Stimulated activated naive CD4-positive, alpha-beta T cell treated with Interleukin-2 at 50 U/mL for 16 hours (primary cell): ENCODE measurements at places on chromosomes 7 and 10.

- no peak for DNase-seq
Observed at GRCh38 chr7:147240468-147240867, 1123.9 kb downstream of the CNTNAP2 start.

DNA sequence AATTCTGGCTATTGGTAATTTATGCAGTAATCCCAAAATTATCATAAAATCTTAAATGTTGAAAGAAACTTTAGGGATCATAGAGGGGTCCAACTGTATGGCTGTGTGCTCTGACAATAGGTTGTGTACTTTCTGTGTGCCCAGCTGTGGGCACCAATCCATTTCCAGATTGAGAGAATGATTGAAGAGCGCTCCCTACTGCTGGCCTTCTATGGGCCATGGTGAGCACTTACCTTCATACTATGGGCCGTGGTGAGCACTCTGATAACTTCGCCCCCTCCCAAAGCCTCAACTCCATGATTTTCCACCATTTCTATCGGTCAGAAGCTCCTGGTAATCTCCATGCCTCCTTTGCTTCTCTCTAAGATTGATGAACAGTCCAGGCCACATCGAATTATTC lies 118.6 kb downstream of the STRA8 start:
- DNase-seq: no peak

DNA sequence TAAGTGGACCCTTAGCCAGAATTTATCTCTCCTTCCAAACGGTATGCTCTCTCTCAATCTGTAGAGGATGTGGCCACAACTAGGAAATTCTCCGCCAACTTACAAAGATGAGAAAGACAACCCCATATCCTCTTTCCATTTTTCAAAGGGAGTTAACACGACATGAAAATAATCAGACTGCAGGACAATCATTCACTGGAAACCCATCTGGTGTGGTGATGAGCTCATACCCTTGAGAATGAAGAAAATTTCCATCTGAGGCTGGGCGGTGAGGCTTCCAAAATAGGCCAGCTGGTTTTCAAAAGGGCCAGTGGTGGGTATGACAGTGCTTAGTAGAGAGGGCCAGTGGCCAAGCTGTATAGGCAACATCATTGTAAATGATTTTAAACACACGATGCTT lies 369.6 kb downstream of the FRMD4A start:
- no peak for DNase-seq

DNA sequence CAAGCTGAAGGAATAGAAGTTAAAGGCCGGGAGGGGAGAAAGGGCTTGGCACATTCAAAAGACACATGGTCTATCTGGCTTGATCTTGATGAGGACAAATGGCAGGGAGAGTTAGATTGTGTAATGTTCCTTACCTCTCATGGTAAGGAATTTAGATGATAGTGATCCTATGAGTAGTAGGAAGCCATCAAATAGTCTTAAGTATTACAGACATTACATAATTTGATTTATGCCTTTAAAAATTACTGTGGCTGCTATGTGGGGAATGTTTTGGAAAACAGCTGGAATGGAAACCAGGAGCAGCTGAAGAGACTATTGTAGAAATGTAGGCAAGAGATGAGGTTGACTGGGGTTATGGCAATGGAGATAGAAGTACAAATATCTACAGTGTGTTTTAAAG lies 351.3 kb upstream of the BMPER start:
- no peak for DNase-seq

DNA sequence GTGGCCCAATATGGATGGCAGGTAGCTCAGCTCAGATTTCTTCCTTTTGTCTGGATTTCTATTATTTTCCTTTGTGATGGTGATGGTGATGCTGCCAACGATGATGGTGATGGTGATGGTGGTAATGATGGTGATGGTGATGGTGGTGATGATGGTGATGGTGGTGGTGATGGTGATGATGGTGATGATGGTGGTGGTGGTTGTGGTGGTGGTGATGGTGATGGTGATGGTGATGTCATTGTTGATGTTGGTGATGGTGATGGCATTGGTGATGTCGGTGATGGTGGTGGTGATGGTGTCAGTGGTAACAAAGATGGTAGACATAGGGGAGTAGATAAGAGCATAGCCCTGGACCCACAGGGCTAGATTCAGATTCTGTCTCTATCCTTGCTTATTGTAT lies 25.4 kb downstream of the TTYH3 start:
- no peak for DNase-seq

DNA sequence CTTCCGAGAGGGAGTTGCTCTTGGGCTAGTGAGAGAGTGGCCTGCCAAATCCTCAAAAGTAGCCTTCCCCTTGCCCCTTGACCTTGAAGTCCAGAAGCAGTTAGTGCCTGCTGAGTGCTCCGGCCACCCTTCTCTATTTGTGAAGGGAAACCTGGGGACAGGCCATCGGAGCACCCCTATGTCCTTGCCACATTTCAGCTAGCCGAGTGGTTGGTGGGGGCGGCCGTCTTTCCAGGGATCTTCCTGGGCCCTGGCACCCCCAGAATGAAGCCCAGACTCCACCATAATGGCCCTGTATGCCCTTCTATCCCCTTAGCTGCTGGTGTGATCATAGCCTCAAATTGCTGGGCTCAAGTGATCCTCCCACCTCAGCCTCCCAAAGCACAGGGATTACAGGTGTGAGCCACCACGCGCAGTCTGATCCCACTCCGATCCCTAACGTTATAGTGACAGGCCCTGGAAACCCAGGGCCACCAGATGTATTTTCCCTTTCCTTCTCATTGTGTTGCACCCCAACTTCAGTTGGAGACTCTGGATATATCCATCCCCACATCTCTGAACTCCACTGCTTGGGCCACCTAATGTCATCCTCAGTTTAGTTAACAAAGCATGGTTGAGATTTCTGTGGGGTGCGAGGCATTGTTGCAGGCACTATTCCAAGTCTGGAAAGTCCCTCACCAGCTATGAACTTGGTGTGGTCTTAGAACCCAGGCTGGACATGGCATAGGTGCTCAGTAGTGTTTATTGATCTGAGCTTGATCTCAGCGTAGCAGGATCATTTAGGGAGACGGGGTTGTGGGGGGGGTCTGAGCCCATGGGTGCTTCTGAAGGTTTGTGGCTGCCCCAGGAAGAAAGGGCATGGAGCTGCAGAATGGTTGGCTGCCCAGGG lies 1.6 kb downstream of the TSPAN14 start:
- DNase-seq: no peak

DNA sequence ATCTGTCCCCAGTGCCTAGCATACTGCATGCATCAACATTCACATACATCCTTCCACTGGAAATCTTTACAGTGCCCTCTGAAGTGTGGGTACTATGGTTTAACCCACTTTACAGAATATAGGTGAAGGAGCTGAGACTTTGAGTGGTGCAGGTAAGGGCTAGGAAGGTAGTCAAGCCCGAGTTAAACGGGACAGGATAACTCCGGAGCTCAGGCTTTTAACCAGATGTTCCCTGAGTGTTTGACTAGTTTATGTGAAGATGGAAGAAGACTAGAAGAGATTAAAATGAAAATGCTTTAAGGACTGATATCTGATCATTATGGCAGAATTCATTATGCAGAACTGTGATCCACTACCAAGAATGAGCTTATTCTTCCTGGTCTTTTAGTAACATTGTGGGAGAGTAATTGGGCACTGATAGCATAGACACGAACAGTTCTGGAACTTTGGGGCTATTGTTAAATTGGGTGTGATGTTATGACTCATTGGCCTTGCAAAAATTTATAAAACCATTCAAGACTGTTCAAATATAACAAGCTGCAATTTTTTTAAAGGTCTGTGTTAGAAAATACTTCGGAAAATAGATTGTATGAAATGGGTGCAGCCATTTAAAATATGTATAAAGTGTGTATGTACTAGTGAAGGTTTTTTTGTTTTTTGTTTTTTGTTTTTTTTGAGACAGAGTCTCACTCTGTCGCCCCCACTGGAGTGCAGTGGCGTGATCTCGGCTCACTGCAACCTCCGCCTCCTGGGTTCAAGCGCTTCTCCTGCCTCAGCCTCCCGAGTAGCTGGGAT lies 4.4 kb downstream of the CUL1 start:
- no peak for DNase-seq

DNA sequence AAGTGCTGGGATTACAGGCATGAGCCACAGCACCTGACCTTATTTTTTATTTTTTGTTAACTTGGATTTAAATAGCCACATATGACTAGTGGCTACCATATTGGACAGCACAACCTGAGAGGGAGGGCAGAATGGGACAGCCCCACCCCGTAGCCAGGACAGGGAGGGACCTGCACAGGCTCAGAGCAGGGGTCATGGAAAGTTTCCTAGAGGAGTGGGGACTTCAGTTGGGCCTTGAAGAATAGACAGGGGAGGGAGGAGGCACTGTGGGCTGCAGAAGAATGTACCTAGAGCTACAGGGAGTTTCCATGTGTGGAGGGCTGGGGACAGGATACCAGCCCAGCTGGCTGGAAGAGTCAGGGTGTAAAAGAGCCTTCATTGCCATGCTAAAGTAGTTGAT lies 8.8 kb downstream of the TRIM8 start:
- DNase-seq: no peak

DNA sequence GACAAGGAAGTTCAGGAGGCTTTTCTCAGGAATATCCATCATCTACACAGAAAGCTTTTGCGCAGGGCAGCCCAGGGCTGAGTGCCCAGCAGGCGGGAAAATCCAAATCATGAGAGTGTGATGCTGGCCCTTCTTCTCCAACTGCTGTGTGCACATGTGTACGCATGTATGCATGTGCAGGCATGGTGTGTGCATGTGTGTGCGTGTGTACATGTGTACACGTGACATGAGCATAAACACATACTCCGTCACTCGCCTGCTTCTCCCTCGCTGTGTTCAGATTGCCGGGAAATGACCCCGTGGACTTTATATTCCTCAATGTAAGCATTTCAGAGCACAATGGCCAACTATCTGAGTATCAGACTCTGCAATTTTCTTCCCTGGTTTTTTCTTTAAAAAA lies 85.1 kb downstream of the PRPF18 start:
- DNase-seq: no peak

DNA sequence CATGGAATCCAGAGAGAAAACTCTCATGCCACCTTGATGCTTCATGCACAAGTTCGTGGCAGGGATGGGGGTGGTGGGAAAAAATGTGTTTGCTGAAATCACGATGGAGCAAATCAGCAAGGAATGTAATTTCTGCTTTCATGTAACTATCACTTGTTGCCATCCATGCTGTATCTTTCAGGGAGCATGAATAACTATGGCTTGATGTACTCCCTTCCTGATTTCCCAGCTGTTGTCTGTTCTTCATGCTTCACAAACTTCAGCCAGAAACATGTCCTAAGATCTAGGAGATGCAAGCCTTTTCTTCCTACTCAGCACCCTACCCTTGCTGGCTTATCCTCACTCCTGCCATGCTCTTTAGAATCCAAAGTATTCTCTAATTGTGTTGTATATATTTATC lies 64.0 kb downstream of the LRRC4 start:
- DNase-seq: no peak

- DNase-seq: no peak
Observed at GRCh38 chr7:10439027-10439426, 534.6 kb upstream of the PHF14 start.

DNA sequence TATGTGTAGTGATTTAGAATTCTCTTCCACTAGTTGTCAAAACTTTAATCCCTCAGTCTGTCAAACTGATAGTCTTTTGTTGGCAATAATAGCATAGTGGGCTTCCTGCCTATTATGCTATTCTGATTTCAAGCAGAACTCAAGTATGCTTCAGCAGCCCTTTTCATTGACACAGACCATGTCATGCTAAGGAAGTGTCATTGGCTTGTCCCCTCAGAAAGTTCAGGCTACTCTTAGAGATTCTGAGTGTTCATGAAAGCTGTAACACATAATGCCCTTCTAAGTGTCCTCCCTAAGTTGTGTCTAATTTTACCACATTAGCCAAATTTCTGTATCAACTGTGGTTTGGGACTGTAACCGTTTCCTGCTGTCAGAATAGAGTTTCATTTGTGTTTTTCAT lies 198.7 kb downstream of the THSD7A start:
- no peak for DNase-seq

- no peak for DNase-seq
Observed at GRCh38 chr10:132934953-132935352, 7.4 kb downstream of the CFAP46 start.

DNA sequence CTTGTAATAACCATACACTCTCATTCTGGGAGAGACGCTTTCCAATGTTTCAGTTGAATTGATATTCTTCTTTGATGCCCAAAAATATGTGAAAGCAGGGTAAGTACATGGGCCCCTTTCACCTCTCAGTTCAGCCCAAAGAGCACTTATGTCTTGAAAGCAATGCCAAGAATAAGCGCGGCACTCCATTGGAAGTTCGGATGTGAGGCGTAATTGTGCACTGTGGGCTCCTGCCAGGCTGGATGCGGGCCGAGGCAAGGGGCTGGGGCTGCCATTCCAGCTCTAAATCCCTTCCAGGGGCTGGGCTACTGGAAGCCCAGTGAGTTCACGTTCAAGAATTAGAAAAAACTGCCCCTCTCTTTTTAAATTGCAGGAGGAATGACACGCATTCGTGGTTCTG lies 113.8 kb downstream of the EBF3 start:
- no peak for DNase-seq

DNA sequence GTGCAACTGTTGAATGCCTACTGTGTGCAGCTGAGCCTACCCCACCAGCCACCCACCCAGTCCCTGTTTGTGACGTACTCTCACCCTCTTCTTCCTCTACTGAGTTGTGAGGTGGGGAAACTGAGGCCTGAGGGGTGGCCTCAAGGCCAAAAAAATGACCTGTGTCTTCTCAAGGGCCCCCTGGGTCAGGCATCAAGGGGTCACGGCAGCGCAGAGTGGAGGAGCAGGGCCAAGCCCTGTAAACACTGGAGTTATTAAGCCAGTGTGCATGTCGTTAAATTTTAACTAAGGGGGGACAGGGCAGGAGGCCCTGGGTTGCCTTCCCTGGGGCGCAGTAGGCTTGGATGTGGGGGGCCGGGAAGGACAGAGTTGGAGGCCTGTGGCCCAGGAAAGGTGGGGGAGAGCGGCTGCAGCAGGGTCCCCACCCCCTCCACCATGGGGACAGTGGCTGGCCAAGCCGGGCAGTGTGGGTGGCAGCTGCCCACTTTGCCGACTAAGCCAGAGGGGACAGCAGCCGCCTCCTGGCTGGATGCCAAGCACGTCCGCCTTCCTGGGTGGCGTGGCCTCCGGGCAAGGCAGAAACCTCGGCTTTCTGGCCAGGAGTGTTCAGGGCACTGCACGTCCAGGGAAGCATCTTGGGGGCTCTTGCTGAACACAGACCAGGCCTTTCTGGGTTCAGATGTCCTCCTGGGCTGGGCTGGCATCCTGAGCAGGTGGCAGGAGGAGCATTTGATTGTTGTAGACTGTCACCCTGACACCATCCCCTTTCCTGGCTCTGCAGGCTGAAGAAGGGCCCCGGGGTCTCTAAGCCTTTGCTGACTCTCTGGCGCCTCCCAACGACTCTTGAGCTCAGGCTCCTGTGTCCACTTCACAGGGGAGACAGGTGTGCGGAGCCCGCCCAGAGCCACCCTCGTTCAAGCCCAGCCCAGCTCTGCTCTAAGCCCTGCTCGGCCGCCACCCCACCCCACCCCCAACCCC lies 1.9 kb downstream of the SLC29A4 start:
- no peak for DNase-seq

- no peak for DNase-seq
Observed at GRCh38 chr10:96639899-96640298, 53.1 kb upstream of the TM9SF3 start.

DNA sequence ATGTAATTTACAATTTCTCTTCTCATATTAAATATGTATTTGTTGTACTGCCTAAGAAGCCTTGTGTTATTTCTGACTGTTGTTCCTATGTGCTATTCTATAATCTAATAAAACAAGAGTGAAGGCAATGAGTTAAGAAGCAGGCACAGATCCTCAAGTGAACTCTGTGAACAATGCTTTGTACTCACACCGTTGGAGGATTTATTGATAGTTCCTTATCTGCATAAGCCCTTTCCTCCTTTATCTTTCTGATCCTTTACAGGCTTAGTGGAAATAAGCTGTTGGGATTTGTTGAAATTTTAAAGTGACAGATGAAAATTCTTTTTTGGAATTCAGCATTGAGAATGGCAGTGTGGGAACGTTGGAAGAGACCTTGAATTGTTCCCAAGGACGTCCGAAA lies 329.6 kb upstream of the NPVF start:
- DNase-seq: no peak
